ENCODE measurements at places on chromosomes 13 and 19.

DNA sequence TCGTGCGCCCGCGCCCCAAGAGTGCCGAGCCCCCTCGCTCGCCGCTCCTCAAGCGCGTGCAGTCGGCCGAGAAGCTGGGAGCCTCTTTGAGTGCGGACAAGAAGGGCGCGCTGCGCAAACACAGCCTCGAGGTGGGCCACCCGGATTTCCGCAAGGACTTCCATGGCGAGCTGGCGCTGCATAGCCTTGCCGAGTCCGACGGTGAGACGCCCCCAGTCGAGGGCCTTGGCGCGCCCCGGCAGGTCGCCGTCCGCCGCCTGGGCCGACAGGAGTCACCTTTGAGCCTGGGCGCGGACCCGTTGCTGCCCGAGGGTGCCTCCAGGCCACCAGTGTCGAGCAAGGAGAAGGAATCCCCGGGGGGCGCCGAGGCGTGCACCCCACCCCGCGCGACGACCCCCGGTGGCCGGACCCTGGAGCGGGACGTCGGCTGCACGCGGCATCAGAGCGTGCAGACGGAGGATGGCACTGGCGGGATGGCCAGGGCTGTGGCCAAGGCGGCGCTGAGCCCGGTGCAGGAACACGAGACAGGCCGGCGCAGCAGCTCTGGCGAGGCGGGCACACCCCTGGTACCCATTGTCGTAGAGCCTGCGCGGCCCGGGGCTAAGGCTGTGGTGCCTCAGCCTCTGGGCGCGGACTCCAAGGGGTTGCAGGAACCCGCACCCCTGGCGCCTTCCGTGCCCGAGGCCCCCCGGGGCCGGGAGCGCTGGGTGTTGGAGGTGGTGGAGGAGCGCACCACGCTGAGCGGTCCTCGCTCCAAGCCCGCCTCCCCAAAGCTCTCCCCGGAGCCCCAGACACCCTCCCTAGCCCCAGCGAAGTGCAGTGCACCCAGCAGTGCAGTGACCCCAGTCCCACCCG is 7.1 kb downstream of the DNASE2 start:
- DNase-seq = no peak

DNA sequence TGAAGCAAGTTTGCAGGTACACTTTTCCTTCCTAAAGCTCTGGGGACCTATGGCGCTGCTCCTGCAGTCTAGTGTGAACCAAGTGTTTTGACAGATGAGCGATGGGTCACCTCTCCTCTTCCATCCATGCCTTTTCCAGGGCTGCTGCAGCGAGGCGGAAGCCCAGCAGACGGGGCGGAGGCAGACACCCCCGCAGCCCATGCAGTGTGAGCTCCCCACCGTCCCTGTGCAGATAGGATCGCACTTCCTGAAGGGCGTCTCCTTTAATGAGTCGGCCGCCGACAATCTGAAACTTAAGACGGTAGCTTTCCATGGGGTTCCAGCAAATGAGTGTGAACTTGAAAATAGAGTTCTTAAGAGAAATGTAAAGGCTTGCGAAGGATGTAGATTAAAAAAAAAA is 37.1 kb upstream of the GPI start:
- DNase-seq = no peak

GRCh38 chr13:95604556-95604915 is 40.0 kb downstream of the DZIP1 start:
- DNase-seq = no peak

DNA sequence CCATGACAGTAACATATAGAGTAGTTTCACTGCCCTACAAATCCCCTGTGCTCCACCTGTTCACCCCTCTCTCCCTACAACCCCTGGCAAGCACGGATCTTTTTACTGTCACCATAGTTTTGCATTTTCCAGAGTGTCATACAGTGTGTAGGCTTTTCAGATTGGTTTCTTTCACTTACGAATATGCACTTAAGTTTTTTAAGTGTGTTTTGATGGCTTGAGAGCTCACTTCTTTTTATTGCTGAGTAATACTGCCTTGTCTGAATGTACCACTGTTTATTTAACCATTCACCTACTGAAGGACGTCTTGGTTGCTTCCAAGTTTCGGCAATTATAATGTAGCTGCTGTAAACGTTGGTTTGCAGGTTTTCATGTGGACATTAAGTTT is 175.1 kb downstream of the ITGBL1 start:
- DNase-seq = no peak

GRCh38 chr19:36514012-36514612 is 14.0 kb downstream of the ZNF260 start:
- no peak for DNase-seq

DNA sequence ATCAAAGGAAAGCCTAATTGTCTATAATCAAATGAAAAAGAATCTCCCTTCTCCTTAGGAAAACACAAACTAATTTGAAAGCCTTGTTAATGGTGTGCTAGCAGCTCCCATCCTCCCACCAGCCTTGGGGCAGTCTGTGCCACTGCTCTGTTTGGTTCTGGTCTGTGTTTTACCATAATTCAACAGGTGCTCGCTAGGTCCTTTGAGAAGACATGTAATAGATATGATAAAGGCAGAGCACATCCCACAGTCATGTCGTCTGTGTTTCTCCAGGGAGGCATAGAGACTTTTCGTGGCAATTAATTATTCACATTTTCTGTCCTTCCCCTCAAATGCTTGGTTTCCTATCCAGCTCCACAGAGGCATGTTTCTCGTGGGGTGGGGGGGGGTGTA is 23.8 kb downstream of the FAM124A start:
- no peak for DNase-seq

GRCh38 chr13:35629026-35629425 is 152.5 kb upstream of the MAB21L1 start:
- no peak for DNase-seq

DNA sequence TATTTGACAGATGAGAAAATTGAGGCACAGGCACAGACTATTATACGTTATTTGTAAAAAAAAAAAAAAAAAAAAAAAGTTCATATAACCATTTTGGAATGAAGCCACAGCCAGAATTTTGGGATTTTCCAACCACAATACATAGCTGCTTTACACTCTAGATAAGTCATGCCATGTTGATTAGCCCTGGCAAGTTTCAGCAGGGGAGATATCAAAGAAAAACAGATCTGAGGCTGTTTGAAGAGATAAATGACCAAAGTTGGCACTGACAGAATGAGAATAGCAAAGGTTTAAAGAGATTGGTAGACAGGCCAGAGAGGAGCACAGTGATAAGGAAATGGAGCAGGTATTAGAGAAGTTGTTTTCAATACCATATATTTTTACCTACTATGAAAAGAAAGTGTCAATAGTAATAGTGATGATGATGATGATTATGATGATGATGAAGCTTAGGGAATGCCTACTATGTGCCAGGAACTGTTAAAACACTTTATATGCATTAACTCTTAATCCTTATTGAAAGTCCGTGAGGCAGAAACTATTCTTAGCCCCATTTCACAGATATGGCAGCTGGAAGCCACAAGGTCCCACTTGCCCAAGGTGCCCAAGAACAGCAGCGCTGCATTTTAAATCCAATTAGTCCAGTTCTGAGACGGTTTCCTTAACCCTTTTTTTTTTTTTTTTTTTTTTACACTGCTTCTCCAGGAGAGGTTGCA is 105.5 kb downstream of the MBNL2 start:
- no peak for DNase-seq

- peak; percentile 32 for DNase-seq
These were observed 31.2 kb downstream of the KEAP1 start for GRCh38 chr19:10471909-10472308.

DNA sequence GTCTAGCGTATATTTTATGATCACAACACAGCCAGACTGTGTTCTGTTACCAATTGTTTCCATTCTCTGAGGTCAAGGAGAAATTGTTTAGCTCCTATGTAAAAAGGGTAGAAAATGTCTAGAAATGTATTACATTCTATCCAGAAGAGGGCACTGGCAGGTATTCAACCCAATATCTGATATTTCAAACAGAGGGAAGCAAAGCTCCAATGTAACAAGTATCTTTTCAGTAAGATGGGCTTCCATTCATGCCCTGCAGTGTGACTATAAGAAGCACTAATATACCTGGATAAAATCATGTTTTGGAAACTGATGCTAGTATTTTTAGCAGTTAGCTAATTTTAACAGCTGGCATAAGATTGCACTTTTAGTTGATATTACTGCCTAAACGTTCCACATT is 312.7 kb downstream of the FGF14 start:
- DNase-seq = no peak

GRCh38 chr13:98300956-98301641 is 124.0 kb upstream of the RNF113B start:
- peak; percentile 63 for DNase-seq

GRCh38 chr19:35211545-35212230 is 16.9 kb downstream of the FAM187B start:
- no peak for DNase-seq

DNA sequence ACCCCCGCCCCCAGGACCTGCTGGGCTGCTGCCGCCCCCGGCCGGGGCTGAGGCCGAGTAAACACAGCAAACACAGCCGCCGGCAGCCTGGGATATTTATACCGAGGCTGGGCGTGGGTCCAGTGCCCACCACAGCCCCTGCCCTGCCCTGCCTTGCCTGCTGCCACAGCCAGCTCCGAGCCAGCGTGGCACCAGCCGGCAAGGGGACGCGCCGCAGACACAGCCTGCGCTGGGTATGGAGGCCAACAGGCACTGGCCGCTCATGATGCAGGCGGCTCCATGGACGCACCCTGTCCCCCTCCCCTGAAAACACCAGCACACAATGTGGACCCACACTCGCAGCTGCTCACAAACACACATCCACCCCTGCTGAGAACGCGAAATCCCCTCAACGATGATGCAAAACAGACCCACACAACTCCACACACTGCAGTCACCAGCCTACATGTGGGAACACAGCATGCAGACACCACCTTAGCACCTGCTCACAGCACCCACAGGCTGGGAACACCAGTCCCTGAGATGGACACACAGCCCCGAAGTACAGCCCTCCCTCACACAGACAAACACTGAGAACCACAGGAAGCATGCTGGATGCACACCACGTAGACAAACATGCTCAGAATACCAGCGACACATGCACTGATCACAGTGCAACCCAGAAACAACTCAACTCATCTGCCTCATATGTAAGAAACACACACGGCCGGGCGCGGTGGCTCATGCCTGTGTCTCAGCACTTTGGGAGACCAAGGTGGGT is 16.2 kb downstream of the CCDC97 start:
- peak; percentile 80 for DNase-seq

- DNase-seq = no peak
These were observed 10.6 kb downstream of the TRIP10 start for GRCh38 chr19:6750062-6750461.

DNA sequence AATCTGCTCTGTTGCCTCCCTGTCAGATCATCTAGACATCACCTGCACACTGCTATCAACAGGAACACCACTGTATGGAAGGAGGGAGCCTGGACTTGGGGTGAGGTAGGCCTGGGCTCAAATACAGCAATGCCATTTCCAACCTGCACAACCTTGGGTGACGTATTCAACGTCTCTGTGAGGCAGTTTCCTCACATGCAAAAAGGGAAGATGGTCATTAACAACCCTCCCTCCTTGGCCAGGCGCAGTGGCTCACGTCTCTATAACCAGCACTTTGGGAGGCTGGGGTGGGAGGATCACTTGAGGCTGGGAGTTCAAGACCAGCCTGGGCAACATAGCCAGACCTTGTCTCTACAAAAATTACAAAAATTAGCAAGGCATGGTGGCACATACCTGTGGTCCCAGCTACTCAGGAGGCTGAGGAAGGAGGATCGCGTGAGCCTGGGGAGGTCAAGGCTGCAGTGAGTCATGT is 13.1 kb downstream of the XRCC1 start:
- no peak for DNase-seq

GRCh38 chr13:112575675-112576074 is 12.3 kb downstream of the TUBGCP3 start:
- DNase-seq = peak; percentile 21

- DNase-seq = no peak
These were observed 5.1 kb downstream of the UBAC2 start for GRCh38 chr13:99205621-99206220.

GRCh38 chr19:35727053-35727955 is 9.5 kb downstream of the KMT2B start:
- no peak for DNase-seq

GRCh38 chr19:35811317-35812219 is 1.1 kb downstream of the PRODH2 start:
- DNase-seq = no peak

DNA sequence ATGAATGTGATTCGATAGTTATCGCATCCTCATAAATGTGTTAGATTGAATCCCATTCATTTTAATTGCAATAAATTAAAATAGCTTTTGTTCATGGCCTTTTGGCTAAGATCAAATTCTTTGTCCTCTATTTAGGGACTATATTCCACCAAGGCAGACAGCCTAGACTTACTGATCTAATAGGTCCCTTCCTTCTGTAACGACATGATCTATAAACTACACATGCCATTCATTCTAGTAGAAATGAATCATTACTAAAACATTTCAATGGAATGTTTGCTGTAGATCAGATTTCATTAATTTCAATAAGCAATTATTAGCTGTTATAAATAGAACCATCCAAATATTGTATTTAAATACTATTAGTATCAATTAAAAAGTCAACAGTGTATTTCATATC is 526.6 kb upstream of the KLHL1 start:
- DNase-seq = no peak

GRCh38 chr19:58154287-58154678 is 3.7 kb upstream of the ZNF329 start:
- DNase-seq = peak; percentile 7

GRCh38 chr13:113115363-113116205 is 7.0 kb upstream of the F10 start:
- no peak for DNase-seq

- DNase-seq = no peak
These were observed 4.2 kb upstream of the PDX1 start for GRCh38 chr13:27915301-27916207.

DNA sequence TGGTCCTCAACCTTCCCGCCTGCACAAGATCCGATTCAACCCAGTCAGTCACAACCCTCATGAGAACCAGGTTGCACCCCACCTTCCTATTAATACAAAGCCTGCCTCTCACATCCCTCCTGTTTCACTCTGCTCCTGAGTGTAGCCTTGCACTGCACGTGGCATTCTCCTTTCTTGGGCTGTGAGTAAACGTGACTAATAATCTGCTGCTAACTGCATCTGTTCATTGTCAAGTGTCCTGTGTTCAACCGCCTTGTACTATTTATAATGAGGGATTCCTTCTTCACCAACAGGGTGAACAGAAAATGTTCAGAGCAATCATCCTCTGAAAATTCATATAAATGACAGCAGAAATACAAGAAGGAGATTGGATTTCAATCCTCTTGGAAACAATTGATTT is 1608.2 kb downstream of the SLITRK5 start:
- DNase-seq = no peak

GRCh38 chr19:41430922-41431321 is 3.7 kb upstream of the B3GNT8 start:
- no peak for DNase-seq

DNA sequence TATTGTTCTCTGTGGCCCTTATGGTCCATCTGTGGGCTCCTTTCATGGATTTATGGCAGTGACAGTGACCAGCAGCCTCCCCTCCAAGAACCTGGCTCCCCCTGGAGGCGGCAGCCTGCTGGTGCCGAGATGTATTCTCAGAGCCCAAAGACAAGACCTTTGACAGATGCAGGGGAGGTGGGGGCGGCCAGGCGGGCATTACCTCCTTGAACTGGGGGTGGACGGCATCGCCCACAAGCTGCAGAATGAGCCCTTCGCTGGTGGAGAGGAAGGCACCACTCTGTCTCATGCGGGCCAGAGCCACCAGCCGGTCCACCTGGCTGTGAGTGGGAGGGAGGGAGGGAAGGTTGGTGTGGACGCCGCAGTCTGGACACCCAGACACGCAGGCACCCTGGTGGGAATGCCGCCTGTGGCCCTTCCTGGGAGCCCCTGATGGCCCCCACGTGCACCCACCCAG is 6.6 kb downstream of the ISOC2 start:
- no peak for DNase-seq

- DNase-seq = no peak
These were observed 131.0 kb downstream of the RNF17 start for GRCh38 chr13:24894972-24895300.

Measured in fibroblast of skin of right quadriceps (primary cell).